A549 treated with Hydrocortisone at 1 μM for 4 hours (cell line): ENCODE measurements at places on chromosomes 2 and 18. TPM values are rescaled to one million over a fixed set of nuclear protein-coding genes. Genes with fewer than 3 reads are reported as not detected.

CAPN14 gene
- 0.02 to 0.05 TPM (median 0.02 TPM) in 5 replicates for total RNA-seq

CYS1 gene
- 0.89 to 2.0 TPM (median 1.5 TPM) in 5 replicates for total RNA-seq

ANTXR1 gene
- 97.2 to 167 TPM (median 135 TPM) in 5 replicates for total RNA-seq

TMEM127 gene
- 42.1 to 45.2 TPM (median 43.4 TPM) in 5 replicates for total RNA-seq

D2HGDH gene
- 7.8 to 10.1 TPM (median 9.5 TPM) in 5 replicates for total RNA-seq

RAB6D gene
- total RNA-seq, result 0.03 TPM in 2 of 5 replicates, not detected in the others

SERPINB5 gene
- total RNA-seq, result 0.13 to 0.45 TPM (median 0.17 TPM) in 5 replicates

CCDC85A gene
- total RNA-seq, result 0.29 to 0.33 TPM (median 0.32 TPM) in 5 replicates

CFAP65 gene
- total RNA-seq, result 0.07 to 0.29 TPM (median 0.20 TPM) in 5 replicates

HSBP1L1 gene
- total RNA-seq, result 9.4 to 14.5 TPM (median 13.6 TPM) in 5 replicates

GREB1L gene
- 2.2 to 6.4 TPM (median 4.7 TPM) in 5 replicates for total RNA-seq

MPP4 gene
- total RNA-seq, result 0.03 to 0.15 TPM (median 0.07 TPM) in 5 replicates

CNRIP1 gene
- 1.7 to 2.1 TPM (median 1.8 TPM) in 5 replicates for total RNA-seq

KIF1A gene
- total RNA-seq, result 0.74 to 1.4 TPM (median 0.84 TPM) in 5 replicates

ABCB11 gene
- total RNA-seq, result 0.02 to 0.13 TPM (median 0.03 TPM) in 5 replicates

VWC2L gene
- not detected in 5 replicates for total RNA-seq

TLX2 gene
- total RNA-seq, result 0.08 to 0.35 TPM (median 0.27 TPM) in 5 replicates

FAM124B gene
- not detected in 5 replicates for total RNA-seq

SCN9A gene
- total RNA-seq, result 1.9 to 4.9 TPM (median 4.1 TPM) in 5 replicates

POTEE gene
- 0.02 to 0.08 TPM (median 0.03 TPM) in 4 of 5 replicates, not detected in the other for total RNA-seq

COL6A3 gene
- 0.14 to 0.43 TPM (median 0.36 TPM) in 5 replicates for total RNA-seq

IL36RN gene
- 0.14 TPM in 1 of 5 replicates, not detected in the others for total RNA-seq

ZNF892 gene
- total RNA-seq, result 0.23 to 0.91 TPM (median 0.60 TPM) in 5 replicates

IL1RL1 gene
- total RNA-seq, result 0.64 to 1.4 TPM (median 1.0 TPM) in 5 replicates

SPP2 gene
- total RNA-seq, result not detected in 5 replicates

CHPF gene
- 21.8 to 32.9 TPM (median 29.3 TPM) in 5 replicates for total RNA-seq

CCDC121 gene
- total RNA-seq, result 3.3 to 5.0 TPM (median 3.7 TPM) in 5 replicates

ADRA2B gene
- total RNA-seq, result 0.06 to 0.17 TPM (median 0.09 TPM) in 5 replicates

EN1 gene
- 0.51 to 1.1 TPM (median 0.86 TPM) in 5 replicates for total RNA-seq

PLGLB2 gene
- 0.13 to 0.32 TPM (median 0.16 TPM) in 5 replicates for total RNA-seq

SMYD1 gene
- not detected in 5 replicates for total RNA-seq

UGT1A9 gene
- 3.6 to 6.4 TPM (median 4.2 TPM) in 5 replicates for total RNA-seq

FOXI3 gene
- 0.05 to 0.09 TPM (median 0.05 TPM) in 4 of 5 replicates, not detected in the other for total RNA-seq

GALR1 gene
- not detected in 5 replicates for total RNA-seq

SRD5A2 gene
- total RNA-seq, result 0.02 to 0.06 TPM (median 0.03 TPM) in 5 replicates

ASB18 gene
- not detected in 5 replicates for total RNA-seq

CDK15 gene
- not detected in 5 replicates for total RNA-seq

LOXHD1 gene
- not detected in 5 replicates for total RNA-seq

FRZB gene
- 0.03 to 0.10 TPM (median 0.08 TPM) in 5 replicates for total RNA-seq
